ENCODE measurements at places on chromosomes 1 and 21.

DNA sequence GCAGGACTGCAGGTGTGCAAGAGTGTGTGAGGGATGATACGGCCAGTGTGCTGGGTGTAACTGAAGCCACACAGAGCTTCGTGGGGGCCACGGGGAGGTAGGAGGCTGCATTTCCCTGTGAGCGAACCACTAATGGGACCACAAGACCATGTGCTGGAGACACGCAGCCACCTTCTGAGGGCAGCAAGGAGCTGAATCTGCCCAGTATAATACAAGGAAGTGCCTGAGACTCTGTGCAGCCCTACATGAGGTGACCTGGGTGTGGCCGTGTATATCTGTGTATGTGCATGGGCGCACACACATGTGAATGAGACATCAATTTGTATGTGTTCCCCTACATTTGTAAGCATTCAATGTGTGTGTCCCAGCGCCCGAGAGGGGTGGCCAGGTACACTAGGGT is 50.8 kb downstream of the CHD5 start:
- DNase-seq: no peak

- DNase-seq: no peak
Observed at GRCh38 chr1:221562542-221563475, 179.1 kb downstream of the DUSP10 start.

GRCh38 chr1:83017701-83018100 is 981.2 kb downstream of the TTLL7 start:
- no peak for DNase-seq

DNA sequence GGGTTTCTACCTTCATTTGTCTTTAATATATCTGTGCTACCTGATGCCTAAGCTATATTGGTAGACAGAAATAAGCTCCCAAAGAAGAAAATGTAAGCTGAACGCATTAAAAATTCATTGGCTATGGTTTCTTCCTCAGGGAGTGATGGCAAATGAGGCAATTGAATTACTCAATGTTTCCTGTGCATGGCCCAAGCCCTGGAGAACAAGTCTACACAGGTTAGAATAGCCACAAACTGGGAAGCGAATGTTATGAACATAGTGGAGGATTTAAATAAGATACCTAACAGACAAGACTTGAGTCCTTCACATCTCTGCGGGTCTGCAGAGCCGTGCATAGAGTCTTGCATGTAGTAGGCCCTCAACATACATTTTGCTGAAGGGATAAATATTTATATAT is 350.3 kb downstream of the RWDD3 start:
- no peak for DNase-seq

- DNase-seq: no peak
Observed at GRCh38 chr21:39913706-39914305, 46.6 kb downstream of the PCP4 start.

GRCh38 chr1:163291461-163291860 is 30.3 kb upstream of the NUF2 start:
- DNase-seq: no peak

DNA sequence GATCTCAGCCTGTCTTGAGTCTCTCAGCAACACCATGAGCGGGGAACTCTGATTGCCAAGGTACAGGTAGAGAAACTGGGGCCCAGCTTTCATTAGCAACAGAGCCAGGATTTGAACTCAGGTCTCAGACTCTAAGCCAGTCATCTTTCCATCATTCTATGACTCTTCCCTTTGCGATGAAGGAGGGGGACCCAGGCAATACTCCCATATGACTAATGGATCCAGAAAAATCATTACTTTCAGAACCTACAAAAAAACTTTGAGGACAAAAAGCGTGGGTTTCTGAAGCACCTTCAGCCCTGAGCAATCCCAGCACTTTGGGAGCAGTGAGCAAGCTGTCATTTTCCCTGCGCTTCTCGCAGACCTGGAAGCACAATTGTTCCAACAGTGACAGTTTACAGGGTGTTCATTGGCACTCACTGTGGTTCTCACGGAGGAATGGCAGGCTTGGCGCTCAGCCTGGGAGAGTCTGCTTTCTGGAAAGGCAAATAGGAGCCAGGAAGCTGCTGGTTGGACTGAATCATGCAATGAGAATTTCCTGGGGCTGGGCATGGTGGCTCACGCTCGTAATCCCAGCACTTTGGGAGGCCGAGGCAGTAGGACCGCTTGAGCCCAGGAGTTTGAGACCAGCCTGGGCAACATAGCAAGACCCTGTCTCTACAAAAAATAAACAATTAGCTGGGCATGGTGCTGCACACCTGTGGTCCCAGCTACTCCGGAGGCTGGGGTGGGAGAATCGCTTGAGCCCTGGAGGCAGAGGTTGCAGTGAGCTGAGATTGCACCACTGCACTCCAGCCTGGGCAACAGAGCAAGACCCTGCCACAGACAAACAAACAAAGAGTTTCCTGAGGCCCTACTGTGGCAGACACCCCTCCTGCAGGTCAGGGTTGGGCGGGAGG is 40.1 kb downstream of the SLC2A7 start:
- DNase-seq: no peak

GRCh38 chr1:39696448-39696847 is 5.2 kb upstream of the HPCAL4 start:
- no peak for DNase-seq

- no peak for DNase-seq
Observed at GRCh38 chr1:50667272-50667671, 244.0 kb upstream of the DMRTA2 start.

- DNase-seq: no peak
Observed at GRCh38 chr1:168723000-168723399, 6.0 kb downstream of the DPT start.

DNA sequence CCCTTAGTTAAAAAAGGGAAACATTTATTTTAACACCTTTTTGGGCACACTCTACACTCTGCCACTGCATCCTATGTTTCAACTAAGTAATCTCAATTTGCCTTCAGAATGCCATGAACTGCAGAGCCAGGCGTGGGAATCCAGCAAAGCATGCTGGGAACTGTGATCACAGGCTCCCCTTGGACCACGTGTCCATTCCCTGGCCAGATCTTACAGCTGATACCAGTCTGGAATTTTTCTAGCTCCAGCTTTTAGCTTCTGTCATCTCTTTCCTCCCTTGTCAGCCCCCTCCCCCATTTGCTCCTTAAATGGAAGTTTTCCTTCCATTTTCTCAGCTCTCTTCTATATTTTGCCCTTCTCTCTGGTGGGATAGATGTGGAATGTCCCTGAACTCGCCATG is 29.4 kb downstream of the RCSD1 start:
- no peak for DNase-seq

- DNase-seq: no peak
Observed at GRCh38 chr1:71311376-71311775, 230.5 kb upstream of the ZRANB2 start.

GRCh38 chr1:211920141-211920572 is 89.6 kb upstream of the LPGAT1 start:
- DNase-seq: no peak

- no peak for DNase-seq
Observed at GRCh38 chr1:193068013-193068412, 8.6 kb downstream of the RO60 start.

DNA sequence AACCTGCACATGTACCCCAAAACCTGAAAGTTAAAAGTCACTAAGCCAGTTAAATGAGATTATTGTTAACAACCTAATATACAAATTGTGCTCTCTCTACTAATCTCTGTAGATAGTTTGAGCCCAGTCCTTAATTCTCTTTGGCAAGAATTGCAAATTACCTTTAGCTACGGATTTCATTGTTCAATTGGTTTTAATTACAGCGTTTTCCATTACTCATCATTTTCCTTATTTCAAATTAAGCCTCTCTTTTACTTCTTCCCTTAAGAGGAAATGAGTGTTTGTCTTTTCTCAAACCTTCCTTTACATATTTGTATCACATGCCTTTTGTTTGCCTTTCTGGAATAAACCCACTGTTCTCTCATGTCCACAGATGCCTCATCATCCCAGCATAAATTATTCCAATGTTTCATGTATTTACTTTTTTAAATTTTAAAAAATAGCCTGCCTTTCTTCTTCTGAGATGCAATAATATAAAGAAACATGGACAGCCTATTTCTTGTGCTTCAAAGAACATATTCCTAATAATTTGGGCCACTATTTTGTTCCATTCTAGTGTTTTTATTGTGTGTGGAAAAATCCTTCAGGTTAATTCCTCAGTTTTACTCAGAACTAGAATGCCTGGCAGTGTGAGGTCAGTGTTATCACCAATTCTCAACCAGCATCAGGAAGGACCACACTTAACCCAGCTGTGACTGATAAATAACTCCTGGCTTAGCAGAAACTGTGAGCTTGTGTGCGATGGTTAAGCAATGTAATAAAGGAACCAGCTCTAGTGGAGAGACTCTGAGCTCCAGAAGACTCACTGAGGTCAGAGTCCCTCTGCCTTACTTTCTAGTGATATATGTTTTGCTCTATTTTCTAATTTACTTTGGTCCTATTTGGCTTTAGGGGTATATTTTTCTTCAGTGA is 600.5 kb downstream of the LTN1 start:
- no peak for DNase-seq

DNA sequence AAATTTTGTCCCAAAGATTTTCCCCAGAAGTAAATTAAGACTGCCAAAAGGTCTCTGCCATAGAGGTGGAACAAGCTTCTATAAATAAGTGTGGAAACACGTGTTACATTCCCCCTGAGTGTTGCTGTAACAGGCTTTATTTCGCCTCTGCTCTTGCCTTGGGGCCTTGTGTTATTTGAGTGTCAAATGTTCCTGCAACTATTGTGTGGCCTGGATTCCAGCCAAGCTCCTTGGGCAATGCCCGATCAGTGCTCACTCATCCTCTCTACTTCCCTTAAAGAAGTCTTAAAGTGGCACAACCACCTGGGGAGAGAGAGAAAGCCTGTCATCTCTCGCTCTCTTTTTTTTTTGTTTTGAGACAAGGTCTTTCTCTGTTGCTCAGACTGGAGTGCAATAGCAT is 156.7 kb downstream of the NR5A2 start:
- DNase-seq: no peak

- no peak for DNase-seq
Observed at GRCh38 chr1:86633921-86634320, 70.5 kb upstream of the SH3GLB1 start.

GRCh38 chr1:204194080-204194479 is 2.2 kb downstream of the KISS1 start:
- no peak for DNase-seq

DNA sequence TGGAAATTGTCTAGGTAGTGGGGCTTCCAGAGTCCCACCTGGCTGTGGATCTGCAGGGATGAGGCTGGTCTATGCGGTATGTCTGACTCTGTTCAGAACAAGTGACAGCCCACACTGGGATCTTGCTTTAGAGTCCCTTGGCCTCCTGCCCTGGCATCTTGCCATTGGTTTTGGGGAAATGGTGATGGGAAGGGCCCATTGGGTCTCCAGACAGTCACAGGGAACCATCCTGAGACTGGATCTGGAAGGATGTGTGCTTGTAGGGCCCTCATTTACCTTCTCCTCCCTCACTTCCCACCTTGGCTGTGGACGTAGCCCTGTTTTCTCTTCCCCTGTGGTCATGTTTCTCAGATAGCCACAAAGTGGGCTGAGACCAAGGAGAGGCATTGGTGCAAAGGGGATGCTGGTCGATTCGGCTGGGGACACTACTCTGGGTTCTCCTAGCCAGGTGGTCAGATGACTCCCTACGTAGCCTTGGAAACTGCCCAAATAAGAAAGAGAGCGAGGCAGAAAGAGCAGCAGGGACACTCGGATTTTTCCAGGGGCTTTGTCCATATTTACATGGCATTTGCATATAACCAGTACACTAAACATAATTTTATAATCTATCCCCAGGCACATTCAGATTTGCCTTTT is 15.1 kb downstream of the SOX13 start:
- DNase-seq: no peak

DNA sequence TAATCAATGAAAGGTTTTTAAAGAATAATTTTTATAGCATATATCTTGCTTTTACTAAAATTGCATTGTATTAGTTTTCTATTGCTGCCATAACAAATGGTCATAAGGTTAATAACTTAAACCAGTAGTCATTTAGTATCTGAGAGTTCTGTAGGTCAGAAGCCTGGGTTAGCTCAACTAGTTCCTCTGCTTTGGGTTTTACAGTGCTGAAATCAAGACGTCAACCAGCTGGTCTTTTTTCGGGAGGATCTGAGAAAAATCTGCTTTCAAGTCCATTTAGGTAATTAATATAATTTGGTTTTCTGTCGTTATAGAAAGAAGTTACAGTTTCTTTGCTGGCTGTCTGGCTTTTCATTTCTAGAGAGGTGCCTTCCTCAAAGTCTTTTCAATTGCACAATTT is 577.7 kb downstream of the MRPL39 start:
- no peak for DNase-seq

DNA sequence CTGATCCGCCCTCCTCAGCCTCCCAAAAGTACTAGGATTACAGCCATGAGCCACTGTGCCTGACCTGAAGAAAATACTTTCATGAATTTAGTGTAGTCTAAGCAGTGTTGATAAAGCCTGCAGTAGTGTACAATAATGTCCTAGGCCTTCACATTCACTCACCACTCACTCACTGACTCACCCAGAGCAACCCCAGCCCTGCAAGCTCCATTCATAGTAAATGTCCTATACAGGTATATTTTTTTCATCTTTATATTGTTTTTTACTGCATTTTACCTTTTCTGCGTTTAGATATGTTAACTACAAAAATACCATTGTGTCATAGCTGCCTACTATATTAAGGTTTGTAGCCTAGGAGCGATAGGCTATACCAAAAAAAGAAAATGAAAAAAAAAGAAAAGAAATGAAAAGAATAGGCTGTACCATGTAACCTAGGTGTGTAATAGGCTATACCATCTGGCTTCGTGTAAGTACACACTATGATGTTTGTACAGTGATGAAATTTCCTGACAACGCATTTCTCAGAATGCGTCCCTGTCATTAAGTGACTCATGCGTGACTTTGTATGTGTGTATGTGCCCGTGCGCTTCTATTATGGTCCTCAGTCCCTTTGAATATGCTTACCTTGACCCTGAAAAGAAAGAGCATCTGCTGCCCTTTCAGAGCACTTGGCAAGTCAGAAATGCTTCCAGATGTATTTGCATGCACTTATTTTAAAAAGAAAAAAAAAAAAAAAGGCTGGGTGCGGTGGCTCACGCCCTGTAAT is 9.2 kb upstream of the SLAMF8 start:
- no peak for DNase-seq

DNA sequence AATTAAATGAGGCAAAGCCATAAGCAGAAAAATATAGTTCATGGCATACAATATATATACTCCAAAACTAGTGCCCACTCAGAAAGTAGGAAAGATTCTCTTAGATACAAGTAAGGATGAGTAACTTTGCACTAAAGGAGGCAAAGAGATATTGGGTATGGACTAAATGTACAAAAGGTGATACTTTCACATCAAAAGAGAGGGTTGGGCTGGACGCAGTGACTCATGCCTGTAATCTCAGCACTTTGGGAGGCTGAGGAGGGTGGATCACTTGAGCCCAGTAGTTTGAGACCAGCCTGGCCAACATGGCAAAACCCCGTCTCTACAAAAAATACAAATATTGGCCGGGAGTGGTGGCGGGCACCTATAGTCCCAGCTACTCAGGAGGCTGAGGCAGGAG is 6.7 kb downstream of the KYAT3 start:
- no peak for DNase-seq

GRCh38 chr1:24868016-24868875 is 61.8 kb downstream of the RUNX3 start:
- DNase-seq: no peak
